ENCODE measurements at places on chromosomes 12 and 14.
A peak's percentile ranks its signal among the peaks of the same experiment; 100 is the strongest.

DNA sequence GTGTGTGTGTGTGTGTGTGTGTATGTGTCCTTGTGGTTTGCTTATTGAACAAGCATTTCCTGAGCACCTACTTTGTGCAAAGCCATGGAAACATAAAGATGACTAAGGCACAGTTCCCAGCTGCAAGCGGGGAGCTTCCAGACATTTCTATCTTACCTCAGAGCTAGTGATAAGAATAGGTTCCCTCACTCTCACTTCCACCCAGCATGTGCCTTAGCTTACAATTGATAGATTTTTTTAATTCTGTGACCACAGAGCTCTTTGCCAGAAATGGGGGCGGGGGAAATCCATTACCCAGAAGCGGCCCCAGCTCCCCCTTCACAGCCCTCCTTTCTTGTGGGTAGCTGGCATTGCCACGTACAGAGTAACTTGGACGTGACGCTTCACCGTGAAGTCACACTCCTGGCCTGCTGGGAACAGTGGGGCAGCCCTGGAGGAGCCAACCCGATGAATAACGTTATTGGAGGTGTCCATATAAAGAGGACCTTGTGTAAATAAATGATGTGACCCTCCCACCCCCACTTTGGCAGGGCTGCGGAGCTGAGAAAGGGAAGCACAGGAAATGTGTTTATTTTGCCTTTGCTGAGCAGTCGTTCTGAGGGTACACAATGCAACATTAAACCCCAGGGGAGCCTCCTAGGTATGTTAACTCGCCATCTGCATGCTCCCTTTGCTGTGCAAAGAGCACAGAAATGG is 238.9 kb downstream of the CHST11 start:
- DNase-seq = peak; percentile 53

DNA sequence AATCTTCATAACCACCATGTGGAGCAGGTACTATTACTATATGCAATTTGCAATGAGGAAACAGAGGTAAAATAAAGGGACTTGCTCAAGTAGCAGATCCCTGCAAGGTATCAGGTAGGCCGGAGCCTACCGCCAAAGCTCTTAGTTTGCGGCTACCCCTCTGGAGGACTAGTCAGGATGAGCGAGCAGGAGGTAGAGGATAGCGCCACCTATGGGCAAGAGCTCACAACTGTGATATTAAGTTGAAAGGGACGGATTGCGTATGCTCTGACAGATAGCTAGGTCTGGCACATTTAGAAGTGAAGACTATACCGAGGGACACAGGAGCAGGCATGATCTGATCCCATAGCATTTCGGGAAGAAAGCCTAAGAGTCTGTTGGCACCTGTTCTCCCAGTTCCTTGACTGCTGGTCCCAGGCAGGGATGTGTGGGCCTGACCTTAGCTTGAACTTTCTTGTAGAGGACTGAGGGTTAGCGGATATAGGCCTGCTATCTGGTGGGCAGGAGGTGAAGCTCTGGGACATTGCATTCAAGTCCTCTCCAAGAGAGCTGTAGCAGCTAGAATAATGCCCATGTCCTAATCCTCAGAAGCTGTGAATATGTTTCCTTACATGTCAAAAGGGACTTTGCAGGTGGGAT is 48.0 kb downstream of the SLC17A8 start:
- DNase-seq = peak; percentile 24

DNA sequence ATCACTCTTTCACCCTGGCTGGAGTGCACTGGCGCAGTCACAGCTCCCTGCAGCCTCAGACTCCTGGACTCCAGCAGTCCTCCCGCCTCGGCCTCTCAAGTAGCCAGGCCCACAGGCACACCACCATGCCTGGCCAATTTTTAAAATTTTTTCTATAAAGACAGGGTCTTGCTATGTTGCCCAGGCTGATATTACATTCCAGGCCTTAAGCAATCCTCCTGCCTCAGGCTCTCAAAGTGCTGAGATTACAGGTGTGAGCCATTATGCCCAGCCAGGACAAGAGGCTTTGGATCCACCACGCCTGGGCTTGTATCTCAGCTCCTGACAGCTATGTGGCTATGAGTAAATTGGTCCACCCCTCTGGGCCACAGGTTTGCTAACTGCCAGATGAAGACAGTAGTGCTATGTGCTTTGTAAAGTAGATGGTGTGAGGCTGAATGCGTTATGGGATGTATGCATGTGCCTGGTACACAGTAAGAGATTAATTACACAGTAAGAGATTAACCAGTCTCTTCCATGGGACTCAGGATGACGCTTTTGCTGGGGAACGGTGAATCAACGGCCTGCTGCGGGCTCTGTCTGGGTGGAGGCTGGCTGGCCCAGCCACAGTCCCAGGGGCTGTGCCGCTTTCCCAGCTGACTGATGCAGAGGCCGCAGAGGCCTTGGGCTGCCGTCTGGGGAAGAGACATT is 53.3 kb upstream of the NCOR2 start:
- DNase-seq = peak; percentile 79

- peak; percentile 12 for DNase-seq
Measured at GRCh38 chr12:41683513-41684240, 461.0 kb downstream of the GXYLT1 start.

- DNase-seq = no peak
Measured at GRCh38 chr14:59292028-59292427, 103.6 kb downstream of the DAAM1 start.

DNA sequence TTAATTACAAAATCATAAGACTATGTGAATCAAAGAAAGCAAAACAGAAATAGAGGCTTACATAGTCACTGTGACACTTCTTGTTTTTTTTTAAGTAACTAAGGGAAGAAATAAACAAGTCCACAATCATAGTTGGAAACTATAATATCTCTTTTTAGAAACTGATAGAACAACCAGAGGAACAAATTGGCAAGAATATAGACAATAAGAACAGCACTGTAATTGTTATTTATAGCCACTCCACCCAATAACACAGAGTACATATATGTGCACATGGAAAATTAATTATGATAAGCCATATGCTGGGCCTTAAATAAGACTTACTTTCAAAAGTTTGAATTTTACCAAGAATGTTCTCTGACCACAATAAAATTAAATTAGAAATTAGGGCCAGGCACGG is 101.1 kb downstream of the PLEKHG7 start:
- DNase-seq = no peak

All from kidney tubule cell (primary cell).